ENCODE measurements at places on chromosomes 7 and 10.

DNA sequence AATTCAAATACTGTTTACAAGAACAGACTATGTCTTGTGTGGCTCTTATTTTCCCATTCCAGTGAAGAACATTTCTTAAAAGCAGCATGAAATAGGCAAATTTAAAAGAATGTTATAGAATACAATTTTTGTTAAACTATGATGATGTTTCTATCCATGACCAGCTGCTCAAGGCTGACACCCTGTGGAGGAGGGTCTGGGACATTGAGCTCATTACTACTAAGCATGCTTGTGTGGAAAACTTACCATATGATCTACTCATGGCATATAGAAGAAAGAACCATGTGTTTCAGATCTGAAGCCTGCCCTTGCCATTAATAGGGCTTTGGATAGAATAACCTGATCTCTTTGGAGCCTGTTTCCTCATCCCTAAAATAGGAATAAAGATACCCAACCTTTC lies 125.0 kb downstream of the FOXP2 start:
- no peak for DNase-seq

GRCh38 chr7:28618383-28618782 lies 206.1 kb downstream of the CREB5 start:
- DNase-seq: no peak

DNA sequence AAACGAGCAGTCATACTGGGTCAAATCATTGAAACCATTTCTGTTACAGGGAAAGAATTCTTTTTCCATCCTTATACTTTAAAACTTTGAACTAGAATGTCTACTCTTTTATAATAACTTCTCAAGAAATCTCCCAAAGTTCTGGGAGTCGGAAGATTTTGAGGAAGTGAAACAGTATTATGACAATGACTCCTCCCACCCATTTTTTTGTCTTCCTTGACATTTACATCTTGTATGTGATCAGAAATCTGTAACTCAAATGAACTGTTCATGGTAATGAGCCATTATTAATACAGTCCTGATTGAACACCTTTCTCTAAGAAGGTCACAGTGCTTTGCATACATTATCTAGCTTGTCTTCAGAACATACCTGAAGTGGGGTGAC lies 227.4 kb downstream of the CELF2 start:
- DNase-seq: no peak

- DNase-seq: peak; percentile 7
Observed at GRCh38 chr7:7944619-7945282, 23.8 kb upstream of the GLCCI1 start.

DNA sequence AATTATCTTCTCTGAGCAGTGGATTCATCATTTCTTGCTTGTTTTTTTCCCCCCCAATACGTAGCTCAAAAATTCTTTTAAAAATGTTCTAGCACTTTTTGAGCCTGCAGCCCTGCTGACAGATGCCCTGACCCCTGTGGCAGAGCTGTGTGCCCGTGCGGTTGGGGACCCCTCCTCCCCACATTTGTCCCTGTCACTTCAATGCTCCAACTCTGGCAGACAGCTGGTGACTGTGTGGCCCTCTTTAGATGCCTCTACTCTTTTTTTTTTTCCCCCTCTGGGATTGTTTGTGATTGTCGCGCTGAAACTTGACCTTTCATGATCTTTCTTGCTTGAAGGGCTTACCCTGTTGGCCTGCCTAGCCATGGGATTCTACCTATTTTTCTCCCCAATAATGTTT lies 214.1 kb downstream of the TMEM178B start:
- DNase-seq: no peak
